MG63 (cell line): ENCODE measurements at places on chromosomes 2 and 18. TPM values are rescaled to one million over a fixed set of nuclear protein-coding genes. Genes with fewer than 3 reads are reported as not detected.

- no peak for DNase-seq
These were observed 257.3 kb downstream of the ATAD2B start for GRCh38 chr2:23669413-23670244.

DNA sequence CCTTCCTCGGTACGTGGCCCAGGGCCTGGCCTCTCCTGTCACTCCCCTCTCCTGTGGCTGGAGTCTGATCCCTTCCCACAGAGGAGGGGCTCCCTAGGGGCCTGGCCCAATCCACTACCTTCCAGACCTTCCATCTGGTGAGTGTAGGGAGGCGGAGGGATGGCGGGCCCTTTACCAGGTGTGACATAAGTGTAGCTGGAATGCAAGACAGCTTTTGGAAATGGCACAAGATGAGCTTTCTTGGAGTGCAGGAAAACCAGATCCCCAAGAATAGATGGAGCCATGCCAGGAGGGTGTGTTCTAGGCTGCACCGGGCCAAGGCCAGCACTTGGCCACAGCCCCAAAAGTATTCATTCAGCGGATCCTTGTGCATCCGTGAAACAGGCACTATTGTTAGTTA, 30.1 kb downstream of the IGFBP5 start:
- DNase-seq: peak; percentile 31

WDSUB1 gene
- total RNA-seq: 8.3 and 12.8 TPM in 2 replicates

GRCh38 chr2:219560037-219560892, 11.1 kb downstream of the OBSL1 start:
- DNase-seq: no peak

- DNase-seq: no peak
These were observed 8.4 kb downstream of the PTPRM start for GRCh38 chr18:7575465-7576028.

PIK3C3 gene
- 14.3 and 24.6 TPM in 2 replicates for total RNA-seq

ARMC9 gene
- total RNA-seq: 15.2 and 51.5 TPM in 2 replicates

DNA sequence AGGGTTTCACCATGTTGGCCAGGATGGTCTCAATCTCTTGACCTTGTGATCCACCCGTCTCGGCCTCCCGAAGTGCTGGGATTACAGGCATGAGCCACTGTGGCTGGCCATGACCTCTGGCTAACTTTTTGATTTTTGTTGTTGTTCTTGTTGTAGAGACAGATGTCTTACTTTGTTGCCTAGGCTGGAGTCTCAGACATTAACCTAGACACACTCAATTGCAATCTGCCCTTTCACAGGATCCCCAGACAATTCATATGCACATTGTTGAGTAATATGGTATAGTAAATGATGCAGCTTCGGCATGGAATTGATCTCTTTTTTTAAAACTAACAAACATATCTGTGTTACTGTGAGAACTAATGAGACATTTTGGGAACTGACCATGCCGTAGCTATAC, 130.5 kb upstream of the CCDC195 start:
- no peak for DNase-seq

DNA sequence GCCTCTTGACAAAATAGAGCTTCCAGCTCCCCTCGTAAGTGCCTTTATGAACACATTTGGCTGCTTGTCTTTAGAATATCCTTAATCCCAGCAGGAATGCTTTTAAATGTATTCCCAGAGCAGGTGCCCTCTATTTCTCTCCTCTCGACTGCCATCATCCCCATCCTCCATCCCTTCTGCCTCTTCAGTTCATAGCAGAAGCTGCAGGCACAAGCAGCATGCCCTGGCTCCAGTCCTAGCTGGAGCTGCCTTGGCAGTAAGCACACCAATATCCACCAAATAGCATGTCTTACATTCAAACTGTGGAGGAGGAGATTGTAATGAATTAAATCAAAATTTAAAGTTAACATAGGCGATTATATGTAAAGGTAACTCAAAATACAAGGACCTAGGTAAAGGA, 891.3 kb upstream of the SLC39A10 start:
- DNase-seq: no peak

DNA sequence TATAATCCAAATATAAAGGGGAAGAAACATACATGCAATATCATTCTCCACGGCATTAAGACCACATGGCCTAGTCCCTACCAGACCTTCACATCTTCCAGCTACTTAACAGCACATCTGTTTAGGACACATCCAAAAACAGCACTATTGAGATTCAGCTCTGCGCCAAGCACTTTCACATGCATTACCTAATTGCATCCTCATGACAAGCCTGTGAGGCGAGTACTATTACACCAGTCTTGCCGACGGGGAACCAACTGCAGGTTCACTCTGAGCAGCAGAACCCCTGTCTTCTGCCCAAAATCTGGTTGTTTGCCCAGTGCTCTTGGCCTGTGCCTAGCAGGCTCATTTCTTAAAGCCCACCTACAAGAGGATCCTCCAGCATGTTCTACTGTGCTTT, 66.7 kb downstream of the AAK1 start:
- DNase-seq: no peak

- DNase-seq: no peak
These were observed 1.3 kb downstream of the UGT1A6 start for GRCh38 chr2:233693963-233694362.

REG3A gene
- total RNA-seq: not detected in 2 replicates

DNA sequence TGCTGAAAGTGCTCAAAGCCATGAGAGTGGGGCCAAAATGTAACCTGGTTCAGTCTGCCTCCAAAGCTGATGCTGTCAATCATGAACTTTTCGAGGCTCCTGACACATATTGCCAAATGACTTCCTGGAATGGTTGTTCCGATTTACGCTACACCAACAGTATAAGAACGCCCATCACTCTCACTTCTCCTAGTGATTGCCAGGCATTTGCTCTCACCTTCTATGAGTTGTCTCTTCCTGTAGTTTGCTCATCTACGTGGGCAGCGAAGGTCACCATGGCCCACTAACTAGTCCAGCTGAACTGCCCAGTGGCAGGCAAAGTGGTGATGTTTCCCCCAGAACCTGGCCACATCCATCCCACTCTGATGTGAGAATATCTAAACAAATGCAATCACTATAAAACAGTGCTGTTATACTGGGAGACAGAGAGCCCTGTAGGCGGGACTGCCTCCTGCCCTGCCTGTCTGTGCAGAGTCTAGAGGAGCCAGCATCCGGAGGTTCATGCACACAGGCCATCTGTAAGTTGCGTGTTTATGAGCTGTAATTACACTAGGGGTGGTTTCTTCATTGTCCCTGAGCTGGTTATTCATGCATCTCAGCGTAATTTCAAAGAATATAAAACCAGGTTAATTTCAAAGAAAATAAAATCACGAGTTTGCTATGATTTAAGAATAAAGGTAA, 8.8 kb upstream of the CABLES1 start:
- DNase-seq: peak; percentile 55

FBLN7 gene
- not detected in 2 replicates for total RNA-seq

RAMP1 gene
- total RNA-seq: 125 and 192 TPM in 2 replicates

DNA sequence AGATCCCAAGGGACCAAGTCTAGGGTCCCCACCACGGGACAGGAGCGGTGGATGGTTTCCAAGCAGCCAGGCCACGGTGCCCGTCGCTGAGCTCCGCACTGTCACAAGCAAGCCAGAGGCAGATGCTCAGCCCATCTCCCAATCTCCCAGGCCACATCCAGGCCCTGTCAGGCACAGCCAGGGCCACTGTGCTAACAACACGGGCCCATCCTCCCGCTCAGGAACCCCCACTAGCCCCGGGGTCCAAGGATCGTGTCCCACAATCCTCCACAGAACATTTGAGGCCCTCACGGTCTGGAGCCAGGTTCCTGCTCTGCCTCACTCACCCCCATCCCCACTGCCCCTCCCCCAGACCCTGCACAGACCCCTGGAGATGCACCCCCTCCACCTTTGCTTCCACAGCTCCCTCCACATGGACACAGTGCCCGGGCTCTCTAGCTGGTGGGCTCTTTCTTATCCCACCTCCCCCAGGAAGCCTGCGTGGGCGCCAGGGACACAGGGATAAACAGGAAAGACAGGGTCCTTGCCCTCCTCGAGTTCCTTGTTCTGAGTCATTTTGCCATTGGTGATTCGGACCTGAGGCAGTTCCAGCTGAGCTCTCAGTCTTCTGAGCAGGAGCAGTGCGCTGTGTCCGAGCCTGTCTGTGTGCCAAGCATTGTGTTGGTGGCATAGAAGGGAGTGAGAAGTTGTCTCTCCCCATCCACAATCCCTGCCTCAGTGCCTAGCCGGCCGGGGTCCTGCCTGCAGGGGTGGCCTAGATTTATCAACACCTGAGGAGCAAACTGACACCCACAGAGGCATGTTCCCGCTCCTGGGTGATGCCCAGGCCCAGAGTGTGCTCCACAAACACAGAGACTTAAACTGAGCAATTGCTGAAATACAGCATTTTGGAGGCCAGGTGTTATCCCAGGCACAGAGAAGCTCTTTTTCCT, 7.0 kb downstream of the CROCC2 start:
- DNase-seq: peak; percentile 44

- no peak for DNase-seq
These were observed 5.8 kb upstream of the MRO start for GRCh38 chr18:50825621-50826020.

GRCh38 chr2:30591186-30591585, 144.1 kb downstream of the LCLAT1 start:
- no peak for DNase-seq

GRCh38 chr2:180184506-180184905, 177.4 kb upstream of the CWC22 start:
- DNase-seq: peak; percentile 48

DNA sequence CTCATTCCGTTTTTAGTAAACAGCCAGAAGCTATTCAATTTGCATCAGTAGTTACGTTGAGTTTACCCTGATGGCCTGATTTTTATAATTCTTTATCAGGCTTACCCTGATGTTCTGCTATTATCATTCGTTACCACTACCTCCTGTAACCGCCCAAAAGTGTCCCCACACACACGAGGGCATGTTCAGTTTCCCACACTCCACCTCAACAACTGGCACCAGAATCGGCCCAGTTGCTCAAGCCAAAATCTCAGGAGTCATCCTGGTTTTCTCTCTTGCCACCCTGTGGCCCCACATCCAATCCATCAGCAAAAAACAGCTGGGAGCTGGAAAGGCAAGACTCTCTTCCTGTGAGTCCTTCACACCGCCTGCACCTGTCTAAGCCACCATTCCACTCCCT, 102.9 kb upstream of the RAB6C start:
- DNase-seq: no peak

DNA sequence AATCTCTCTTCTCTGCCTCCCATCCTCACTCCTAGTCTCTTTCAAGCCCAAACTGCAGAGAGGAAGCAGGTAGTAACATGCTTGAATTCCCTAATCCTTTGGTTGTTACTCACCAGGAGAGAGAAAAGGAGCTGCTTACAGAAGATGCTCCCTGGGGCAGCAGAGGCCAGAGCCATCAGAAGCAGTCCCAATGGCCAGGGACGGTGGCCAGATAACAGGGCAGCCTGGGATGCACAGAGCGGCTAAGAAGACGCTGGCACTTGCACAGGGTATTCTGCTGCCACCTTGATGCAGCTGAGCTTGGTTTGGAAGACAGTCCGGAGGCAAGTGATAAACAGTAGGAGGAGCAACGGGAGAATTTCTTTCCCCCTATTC, 250 bp downstream of the DSC1 start:
- no peak for DNase-seq

LRRC30 gene
- not detected in 2 replicates for total RNA-seq

TBC1D8 gene
- total RNA-seq: 9.5 and 15.5 TPM in 2 replicates

MC2R gene
- not detected in 2 replicates for total RNA-seq

DNA sequence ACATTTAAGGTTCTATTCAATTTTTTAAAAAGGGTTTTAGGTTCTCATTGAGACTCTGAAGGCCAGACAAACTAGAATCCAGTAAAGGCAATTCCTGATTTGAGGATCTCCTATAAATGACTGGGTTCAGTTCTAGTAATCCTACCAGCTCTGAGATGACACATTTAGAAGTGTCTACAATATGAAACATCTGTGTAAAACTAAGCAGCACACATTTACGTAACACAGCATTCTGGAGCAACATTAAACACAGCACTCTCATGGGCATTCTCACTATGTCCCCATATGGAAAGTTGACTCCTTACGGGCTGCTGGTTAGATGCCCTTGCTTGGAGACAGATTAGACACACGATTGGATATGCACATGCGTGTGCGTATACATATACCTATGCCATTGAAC, 114.4 kb downstream of the ZNF385B start:
- DNase-seq: no peak

DNA sequence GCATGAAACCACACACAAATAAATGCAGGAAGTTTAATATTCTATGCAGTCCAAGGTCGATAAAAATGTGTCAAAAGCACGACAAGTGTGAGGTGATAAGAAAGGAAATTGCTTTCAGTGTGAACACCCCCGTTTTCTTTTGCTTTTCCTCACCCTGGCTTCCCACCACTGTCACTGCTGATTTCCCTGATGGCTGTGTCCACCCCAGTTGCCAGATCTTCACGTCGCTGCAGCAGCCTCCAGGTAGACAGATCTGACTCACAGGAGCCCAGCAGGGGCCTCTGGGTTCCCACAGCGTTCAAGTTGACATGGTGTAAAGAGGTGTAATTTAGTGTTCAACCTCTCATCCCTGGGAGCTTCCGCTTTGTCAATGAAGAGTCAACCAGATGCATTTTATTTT, 128.0 kb upstream of the TACR1 start:
- DNase-seq: no peak

- DNase-seq: no peak
These were observed 45.1 kb upstream of the ATP6V1B1 start for GRCh38 chr2:70890469-70891065.

DNA sequence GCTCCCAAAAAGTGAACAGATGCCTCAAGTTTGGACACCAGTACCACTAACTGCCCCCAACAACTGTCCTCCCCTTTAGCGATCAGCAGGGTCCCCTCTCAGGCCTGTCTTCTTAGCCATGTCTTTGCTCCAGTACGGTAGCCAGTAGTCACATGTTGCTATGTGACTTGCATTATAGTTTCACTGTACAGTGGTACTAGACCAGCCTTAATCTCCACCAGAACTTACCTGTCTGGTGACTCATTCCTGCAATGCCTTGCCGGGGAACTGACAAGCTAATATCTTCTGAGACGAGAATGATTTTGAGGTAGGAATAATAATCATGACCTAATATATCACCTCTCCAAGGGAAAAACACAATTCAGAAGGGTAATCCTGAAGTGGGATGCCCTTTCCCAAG, 23.7 kb downstream of the ACMSD start:
- DNase-seq: no peak

DNA sequence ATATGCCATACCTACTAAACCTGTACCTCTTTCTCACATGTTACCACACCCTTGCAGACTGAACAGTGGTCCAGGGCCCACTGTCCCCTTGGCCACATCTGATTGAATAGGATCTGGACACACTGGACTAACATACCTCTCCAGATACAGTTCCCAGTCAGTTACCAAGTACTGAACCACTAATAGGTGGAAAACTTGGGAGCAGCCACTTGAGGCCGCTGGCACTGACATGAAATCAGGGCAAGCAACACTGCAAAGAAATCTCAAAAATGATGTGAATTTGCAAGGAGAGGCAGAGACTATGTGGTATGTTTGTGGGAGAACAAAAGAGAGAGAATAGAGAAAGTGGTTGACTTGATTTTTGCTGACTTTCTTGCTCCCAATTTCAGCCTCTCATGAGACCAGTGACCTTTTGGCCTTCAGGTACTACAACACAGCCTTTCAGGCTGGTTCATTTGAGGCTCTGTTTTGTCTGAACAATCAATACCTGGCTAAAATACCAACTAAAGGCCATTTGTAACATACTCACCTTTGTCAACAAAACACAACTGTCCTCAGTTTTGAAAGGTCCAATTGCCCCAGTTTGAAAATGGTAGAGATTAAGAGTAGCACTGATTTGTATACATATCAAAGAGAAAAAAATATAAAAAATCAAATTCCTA, 7.8 kb downstream of the GRB14 start:
- no peak for DNase-seq
